ENCODE measurements at places on chromosomes 13 and 19.

DNA sequence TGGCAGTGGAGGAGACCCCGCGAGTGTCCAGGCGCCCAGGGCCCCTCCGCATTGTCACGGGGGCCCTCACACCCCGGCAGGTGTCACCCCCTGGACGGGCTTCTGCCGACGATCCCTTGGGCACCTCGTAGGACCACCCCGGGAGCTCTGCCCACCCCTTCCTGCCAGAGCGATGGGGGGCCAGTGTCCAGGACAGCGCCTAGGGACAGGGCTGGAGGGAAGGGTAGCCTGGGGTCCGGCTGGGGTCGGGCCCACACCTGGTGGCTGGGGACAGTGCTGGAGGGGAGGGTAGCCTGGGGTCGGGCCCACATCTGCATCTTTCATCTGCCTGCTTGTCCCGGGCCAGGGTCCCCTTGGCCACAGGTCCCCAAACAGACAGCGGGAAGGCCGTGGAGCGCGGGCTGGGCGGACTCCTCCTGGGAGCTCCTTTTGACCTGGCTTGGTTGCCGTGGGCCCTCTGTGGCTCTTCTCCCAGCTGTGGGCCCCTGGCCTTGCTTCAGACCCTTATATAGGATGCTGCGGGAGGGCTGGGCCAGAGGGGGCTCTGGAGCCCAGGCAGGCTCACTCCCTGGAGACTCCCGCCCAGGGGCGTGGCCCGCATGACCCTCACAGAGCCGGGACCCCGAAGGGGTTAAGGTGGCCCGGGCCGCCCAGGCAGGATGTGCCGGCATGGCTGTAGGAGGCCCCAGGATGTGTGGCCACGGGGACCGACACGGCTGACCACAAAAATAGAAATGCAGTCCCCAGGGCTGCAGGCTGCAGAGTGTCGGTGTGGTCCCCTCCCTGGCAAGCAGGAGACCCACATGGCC is 74.1 kb upstream of the MCF2L start:
- no peak for DNase-seq

- no peak for DNase-seq
Observed at GRCh38 chr13:97027162-97027554, 32.9 kb upstream of the OXGR1 start.

DNA sequence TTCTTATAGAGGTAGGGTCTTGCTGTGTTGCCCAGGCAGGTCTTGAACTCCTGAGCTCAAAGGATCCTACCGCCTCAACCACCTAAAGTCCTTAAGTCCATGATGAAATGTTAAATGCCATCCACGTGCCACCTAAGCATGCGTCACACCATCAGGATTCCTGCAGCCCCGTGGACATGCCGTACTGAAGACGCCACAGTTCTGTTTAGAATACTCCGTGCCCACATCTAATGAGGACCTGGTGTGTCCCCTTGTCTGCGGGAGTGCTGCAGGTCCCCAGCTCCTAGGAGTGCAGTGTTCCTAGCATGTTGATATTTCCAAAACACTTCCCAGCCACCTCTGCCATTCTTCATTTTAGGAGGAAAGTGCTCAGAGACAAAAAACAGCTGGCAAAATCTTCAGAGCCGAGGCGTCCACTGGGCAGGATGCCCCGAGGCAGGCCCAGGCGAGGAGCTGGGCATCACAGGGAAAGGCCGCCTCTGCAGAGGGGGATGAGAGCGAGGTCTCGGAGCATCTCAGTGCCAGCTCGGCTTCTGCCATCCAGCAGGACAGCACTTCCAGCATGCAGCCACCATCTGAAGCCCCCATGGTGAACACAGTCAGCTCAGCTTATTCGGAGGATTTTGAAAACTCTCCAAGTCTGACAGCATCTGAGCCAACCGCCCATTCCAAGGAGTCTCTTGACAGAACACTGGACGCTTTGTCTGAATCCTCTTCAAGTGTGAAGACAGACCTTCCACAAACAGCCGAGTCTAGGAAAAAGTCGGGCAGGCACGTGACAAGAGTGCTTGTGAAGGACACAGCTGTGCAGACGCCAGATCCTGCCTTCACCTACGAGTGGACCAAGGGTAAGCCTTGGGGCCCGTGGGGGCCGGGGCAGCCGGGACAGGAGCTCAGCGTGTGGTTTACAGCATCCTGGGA is 13.2 kb downstream of the C19orf44 start:
- peak; percentile 54 for DNase-seq

GRCh38 chr13:109272595-109273325 is 513.6 kb downstream of the IRS2 start:
- DNase-seq, result no peak

DNA sequence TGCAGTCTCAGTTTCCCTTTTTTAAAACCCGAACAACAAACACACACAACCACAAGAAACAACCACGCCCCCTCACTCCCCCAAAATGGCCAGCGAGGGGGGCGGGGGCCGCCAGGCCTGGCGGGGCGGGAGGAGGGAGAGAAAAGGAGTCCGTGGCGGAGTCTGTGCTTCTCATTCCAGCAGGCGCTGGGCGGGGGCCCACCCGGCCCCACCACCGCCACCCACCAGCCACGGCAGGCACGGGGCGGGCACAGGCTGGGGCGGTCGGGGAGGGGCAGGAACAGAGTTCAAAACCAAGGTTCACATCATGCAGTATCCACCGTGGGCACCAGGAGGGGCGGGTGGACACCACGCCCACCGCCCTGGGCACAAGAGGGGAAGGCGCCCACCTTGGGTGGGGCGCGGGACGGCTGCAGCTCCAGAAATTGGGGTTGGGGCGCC is 12.9 kb downstream of the DPF1 start:
- peak; percentile 41 for DNase-seq

DNA sequence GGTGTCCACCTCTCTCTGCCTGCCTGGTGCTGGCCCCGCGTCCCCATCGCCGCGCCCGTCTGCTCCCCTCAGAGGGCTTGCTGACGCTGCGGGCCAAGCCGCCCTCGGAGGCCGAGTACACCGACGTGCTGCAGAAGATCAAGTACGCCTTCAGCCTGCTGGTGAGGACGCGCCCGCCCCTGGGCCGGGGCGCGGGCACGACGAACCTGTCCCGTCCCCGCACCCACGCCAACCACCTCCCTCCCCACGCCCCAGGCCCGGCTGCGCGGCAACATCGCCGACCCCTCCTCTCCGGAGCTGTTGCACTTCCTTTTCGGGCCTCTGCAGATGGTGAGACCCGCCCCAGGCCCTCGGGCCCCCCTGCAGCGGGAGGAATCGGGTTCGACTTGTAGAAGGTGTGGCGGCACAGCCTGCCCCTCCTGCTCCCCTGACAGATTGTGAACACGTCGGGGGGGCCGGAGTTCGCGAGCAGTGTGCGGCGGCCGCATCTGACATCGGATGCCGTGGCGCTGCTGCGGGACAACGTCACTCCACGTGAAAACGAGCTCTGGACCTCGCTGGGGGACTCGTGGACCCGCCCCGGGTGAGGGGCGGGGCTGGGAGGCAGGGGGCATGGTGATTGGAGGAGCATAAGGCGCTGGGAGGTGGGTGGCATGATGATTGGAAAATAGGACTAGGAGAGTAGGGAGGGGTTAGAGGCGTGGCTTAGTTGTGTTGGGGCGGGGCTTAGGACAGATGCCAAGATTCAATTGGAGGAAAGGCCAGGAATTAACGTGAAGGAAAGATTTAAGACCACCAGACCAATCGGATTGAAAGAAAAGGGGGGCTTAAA is 6.6 kb downstream of the EPS8L1 start:
- DNase-seq, result no peak

Data from amygdala (tissue), 56 donors.